Activated T-helper 17 cell treated with anti-CD3 and anti-CD28 coated beads, Interleukin-2, amount 50 U/mL, for 72 hours (primary cell): ENCODE measurements at places on chromosomes 2 and 18.
A peak's percentile ranks its signal among the peaks of the same experiment; 100 is the strongest.

- ATAC-seq, result no peak
Observed at GRCh38 chr18:13577781-13578180, 148.6 kb downstream of the FAM210A start.

DNA sequence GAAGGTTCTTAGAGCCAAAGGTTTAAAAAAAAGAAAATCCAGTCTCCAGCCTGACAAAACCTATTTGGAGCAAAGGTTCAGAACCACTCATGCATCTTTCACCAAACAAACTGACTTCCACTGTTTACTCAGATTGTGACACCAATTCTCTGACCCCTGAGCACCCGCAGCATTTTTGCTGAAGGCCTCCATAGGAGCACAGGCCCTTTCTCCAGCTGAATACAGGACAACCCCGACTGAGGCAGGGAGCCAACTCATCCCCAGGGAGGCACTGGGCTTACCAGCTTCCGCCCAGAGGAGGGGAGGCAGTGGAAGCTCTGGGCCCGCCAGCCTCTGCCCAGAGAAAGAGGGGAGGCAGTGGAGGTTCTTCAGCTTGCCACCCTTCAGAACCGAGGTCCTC, 51.0 kb upstream of the CNGA3 start:
- no peak for ATAC-seq

DNA sequence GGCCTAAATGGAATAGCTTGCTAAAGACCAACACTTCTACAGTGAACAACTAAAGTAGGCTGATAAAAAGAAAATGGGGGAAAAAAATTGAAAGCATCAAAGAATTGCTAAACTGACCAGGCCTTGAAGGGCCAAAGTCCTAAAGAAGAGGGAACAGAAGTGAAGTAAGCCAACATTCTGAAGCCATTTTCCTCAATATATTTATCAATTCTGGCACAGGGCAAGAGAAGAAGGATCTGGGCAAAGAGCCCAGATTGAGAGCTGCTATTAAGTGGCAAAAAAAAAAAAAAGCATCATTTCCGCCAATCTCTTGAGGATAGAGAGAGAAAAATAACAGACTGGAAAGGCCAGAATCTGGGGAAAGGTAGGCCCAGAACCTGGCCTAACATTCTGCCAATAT, 25.7 kb downstream of the FANCL start:
- ATAC-seq, result no peak

GRCh38 chr2:12587729-12588522, 128.8 kb upstream of the TRIB2 start:
- ATAC-seq, result peak; percentile 65

GRCh38 chr2:192535956-192536921, 341.5 kb upstream of the TMEFF2 start:
- ATAC-seq, result no peak

GRCh38 chr2:100784681-100785080, 35.3 kb upstream of the NPAS2 start:
- no peak for ATAC-seq

DNA sequence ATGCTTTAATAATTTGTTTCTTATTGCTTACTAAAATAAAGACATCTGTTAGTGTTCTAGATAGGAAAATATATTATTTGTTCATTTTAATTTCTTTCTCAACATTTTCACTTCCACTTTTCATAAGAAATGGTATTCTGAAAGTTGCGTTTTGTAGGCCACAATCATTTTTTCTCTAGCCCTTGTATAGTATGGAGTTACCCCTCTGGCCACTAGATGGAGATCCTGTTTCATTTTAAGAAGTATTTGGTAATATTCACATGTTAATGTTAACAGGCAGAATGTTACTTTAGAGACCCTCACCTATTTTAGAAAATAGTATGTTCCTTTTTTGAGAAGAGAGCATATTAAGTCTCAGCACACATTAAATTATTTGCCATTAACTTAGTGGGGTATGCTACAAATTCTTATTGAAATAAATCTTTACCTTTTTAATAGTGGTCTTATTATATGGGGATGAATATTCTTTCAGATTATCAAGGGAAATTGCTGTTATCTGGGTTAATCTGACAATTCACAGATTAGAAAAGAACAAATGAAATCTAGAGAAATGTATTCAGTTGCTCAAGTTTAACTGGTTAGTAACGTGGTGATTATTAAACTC, 73.9 kb upstream of the TTC27 start:
- ATAC-seq, result peak; percentile 47

- no peak for ATAC-seq
Observed at GRCh38 chr2:158740127-158740526, 55.0 kb upstream of the DAPL1 start.

DNA sequence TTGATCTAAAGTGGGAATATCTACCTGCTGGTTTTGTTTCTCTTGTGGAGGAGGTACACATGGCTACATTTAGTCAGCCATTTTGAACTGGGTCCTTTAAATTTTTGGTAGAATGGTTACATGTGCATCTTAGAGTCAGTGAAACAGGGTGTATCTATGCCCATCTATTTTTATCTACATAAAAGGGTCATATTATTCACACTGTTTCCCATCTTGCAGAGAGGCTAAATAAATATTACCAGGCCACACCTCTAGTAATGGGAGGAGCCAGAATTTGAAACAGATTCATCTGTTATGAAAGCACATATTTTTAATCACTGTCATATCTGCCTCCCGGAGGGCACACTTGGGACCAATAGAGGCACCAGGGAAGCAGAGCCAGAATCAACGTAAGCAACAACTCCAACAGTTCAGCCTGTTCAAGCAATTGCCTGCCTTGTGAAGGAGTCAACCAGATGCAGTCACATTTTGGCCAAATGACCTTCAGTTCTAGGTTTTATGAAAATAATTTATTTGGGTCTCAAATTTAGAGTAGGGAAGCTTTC, 376.8 kb downstream of the TSN start:
- ATAC-seq, result no peak

GRCh38 chr2:184041077-184041476, 557.3 kb upstream of the ZNF804A start:
- ATAC-seq, result no peak

DNA sequence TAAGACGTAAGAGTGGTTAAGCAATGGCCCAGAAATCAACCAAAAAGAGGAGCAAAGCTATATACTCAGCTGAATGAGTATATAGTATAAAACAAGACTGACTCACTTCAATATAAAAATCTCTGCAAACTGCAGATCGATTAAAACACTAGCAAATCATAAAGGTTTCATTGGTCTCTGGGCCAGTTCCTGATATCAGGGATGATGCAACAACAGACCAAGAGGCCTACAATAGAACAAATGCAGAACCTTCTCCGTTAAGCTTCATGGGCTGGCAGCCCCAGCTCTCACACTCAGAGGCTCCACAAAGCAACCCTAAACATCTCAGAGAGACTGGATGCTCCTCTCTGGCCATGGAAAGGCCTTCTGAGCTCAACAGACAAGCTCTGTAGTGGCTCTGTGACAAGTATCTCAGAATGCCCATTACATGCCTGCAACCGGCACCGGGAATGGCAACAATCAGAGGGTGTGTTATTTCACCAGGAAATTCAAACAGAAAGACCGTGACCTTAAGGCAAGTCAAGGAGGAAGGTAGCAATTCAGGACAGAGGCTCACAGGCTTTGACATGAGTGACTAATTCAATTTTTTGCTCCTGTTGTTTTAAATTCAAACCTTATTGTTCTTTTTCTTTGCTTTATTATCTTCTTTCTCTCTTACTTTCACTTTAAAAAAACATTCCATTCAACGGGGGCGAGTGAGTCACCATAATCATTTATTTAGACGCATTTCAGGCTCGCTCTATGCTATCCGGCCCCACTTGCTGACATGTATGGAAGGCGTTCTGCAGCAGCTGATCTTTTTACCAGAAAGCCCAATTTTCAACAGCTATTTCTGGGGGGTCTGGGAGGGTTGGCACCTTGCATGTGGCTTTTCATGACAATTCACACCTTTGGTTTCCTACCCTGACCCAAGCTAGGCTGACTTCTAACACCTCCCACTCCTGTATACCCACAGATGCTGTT, 15.1 kb downstream of the CYRIA start:
- ATAC-seq, result no peak

- peak; percentile 47 for ATAC-seq
Observed at GRCh38 chr2:9497017-9497416, 22.7 kb downstream of the IAH1 start.

DNA sequence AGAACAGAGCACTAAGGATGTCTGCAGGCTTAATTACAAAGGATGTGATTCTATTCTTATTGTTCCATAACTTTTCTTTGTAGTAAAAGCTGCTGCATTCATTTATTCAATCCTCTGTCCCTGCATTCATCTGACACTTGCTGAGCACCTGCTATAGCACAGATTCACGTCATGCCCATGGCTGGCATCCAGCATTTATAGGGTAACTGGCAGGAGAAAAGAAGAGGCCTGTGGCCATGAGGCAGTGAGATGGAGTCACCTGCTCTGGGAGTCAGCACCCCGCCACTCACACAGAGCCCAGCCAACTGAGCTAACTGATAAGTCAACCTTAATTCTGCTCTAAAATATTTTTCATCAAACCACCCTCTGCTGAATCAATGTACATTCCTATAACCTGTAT, 18.3 kb upstream of the CDC42EP3 start:
- ATAC-seq, result no peak

DNA sequence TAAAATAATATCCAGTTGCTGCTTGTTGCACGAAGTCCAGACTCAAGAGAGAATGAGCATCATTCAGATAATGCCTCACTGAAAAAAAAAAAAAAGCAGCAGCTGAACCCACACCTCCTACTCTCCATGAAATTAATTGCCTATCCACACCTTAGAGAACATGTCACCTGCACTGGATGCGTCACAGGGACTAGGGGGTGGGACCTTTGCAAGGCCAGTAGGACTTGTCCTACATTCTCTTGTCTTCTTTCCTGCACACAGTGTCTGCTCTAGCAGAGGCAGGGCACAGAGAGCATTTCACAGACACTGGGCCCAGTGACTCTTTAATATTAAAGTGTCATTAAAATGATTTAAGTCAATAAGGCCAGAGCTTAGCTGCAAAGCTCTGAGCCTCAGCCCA, at the start of gene ABCA12:
Gene ABCA12 (minus strand): TSS at position 148 of the 400 bp plus-strand sequence. CDS start 418 bp downstream, outside the sequence.
- ATAC-seq, result no peak

DNA sequence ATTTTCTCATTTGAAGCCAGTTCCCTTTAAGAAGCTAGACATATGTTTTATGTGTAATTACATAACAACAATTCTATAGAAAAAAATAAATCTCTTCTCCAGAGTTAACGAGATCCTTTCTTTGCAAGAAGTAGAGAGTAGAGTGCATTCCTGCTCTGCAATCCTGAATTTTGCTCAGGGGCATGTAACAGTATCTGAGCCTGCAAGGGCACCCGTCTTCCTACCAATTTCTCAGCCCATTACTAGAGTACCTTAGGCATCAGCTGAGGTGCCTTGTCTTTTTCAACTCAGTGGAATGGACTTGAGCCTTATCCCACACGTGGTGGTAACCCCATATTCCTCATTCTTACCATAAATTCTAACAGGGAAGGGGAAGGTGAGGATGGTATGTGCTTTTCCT, 205.9 kb downstream of the IKZF2 start:
- ATAC-seq, result no peak

GRCh38 chr2:28423856-28424605, 31.4 kb downstream of the FOSL2 start:
- ATAC-seq, result peak; percentile 79

GRCh38 chr18:62799977-62800376, 84.6 kb downstream of the PHLPP1 start:
- no peak for ATAC-seq

DNA sequence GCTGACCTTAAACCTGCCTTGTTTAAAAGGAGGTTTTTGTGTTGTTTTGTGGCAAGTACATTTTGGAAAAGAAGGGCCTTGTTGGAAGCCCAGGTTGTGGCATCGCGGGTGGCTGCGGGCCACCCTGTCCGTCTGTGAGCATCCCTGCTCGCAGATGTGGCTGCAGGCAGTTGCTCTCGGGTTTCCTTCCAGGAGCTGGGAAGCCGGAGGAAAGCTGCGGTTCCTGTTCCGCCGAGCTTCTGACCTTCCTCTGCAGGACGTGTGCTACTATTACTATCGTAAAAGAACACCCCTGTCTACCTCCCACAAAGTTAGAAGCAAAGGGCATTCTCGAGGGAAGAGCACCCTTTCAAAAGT, 766 bp downstream of the MFF start:
- no peak for ATAC-seq
